Muscle of back (tissue), 13 donors: ENCODE measurements at places on chromosomes 4 and X.

GRCh38 chr4:112290341-112290740, 4.6 kb upstream of the TIFA start:
- DNase-seq = no peak

GRCh38 chr4:92241094-92241493, 62.7 kb upstream of the GRID2 start:
- no peak for DNase-seq

DNA sequence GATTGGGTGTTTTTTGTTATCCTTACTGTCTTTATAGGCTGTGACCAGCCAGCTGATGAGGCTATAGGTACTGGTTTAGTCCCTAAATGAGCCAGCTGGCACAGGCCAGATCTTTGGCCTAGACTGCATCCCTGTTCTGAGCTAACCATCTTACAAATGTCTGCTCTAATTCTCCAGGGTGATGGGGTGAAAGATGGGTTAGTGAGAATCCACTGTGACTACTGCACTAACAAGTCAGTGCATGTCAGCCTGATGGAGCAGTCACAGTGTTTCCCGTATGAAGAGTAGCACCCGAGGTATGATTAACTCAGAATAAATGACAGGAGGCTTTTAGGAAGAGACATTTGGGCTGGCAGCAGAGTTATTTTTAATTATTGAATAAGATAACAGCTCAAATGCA, 181.0 kb downstream of the DCTD start:
- no peak for DNase-seq

GRCh38 chrX:137031517-137032340, 2.1 kb downstream of the GPR101 start:
- peak; percentile 57 for DNase-seq

- no peak for DNase-seq
These were observed 148.9 kb downstream of the PRDM5 start for GRCh38 chr4:120773641-120774040.

DNA sequence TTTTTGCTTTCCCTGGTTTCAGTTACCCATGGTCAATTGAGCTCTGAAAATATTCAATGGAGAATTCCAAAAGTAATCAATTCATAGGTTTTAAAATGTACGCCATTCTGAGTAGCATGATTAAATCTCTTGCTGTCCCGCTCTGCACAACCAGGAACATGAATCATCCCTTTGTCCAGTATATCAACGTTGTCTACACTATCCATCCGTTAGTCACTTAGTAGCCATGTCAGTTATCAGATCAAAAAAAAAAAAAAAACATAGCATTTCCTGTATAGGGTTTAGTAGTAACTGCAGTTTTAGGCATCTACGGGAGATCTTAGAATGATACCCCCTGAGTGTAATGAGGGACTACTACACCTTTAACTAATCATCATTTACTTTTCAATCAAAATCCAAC, 15.1 kb downstream of the LAMP2 start:
- DNase-seq = no peak

GRCh38 chrX:153408221-153408721, 3.0 kb upstream of the ZFP92 start:
- DNase-seq = no peak

- no peak for DNase-seq
These were observed 69.9 kb downstream of the GATB start for GRCh38 chr4:151690876-151691275.

GRCh38 chrX:148609515-148610327, 109.3 kb downstream of the AFF2 start:
- no peak for DNase-seq

- no peak for DNase-seq
These were observed 20.5 kb downstream of the NKX3-2 start for GRCh38 chr4:13523591-13524503.

DNA sequence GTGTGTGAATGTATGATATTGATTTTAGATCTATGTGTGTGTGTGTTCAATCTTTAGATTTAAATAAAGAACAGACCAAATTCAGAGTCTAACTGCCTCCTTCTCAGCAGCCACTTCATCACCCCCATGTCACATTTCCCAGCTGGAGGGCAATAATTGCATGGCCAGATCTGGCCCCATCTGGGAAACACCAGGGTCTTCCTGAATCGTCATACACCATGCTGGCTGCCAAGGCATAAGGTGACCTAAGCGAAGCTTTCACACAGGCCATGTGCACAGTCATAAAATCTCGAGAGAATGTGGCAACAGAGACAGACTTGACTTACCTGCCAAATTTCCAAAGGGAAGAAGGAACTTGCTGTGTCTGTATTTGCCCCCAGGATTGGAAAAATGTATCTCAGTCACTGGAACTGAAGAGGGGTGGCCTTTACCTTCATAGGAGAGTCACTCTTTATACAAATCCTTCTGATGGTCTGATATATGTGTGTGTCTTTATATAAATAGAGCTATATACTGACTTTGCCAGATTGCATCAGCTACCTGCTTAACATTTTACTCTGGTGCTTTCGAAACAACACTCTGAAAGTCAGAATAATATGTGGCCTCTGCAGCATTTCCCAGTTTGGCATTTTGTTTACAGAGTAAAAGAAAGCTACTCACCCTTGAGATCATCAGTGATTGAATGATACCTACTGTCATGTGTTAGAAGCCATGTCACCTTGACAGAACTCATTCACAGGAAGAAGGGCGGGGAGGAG, at the start of gene PLAC1:
PLAC1 (minus strand) TSS at position 470 of the 758 bp plus-strand sequence. CDS start 91,789 bp downstream, outside the sequence.
- no peak for DNase-seq

DNA sequence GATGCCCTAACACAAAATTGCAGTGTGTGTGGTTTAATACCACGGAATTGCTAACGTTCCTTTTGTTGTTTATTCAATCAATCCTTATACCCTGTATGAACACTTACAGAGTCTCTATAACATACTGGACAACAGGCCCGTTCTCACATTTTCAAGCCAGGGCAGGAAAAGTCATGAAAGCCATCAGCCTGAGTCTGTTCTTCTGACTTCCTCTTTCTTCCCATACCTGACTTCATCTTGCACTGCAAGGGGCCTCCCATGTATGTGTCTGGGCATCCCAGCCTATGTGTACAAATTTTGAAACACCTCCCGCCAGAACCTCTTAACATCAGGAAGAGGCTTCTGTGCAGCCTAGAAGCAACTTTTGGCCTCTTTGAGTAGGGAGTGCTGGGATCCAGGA, 4.9 kb upstream of the SHISA3 start:
- DNase-seq = no peak

DNA sequence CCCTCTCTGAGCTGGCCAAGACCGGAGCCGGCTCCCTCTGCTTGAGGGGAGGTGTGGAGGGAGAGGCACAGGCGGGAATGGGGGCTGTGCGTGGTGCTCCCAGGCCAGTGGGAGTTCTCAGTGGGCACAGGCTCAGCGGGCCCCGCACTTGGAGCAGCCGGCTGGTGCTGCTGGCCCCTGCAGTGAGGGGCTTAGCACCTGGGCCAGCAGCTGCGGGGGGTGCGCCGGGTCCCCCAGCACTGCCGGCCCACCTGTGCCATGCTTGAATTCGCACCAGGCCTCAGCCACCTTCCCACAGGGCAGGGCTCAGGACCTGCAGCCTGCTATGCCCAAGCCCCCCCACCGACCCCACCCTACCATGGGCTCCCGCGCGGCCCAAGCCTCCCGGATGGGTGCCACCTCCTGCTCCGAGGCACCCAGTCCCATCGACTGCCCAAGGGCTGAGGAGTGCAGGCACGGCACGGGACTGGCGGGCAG, 602.5 kb downstream of the KCTD8 start:
- DNase-seq = no peak

GRCh38 chrX:37759351-37759750, 20.5 kb upstream of the CYBB start:
- DNase-seq = no peak

DNA sequence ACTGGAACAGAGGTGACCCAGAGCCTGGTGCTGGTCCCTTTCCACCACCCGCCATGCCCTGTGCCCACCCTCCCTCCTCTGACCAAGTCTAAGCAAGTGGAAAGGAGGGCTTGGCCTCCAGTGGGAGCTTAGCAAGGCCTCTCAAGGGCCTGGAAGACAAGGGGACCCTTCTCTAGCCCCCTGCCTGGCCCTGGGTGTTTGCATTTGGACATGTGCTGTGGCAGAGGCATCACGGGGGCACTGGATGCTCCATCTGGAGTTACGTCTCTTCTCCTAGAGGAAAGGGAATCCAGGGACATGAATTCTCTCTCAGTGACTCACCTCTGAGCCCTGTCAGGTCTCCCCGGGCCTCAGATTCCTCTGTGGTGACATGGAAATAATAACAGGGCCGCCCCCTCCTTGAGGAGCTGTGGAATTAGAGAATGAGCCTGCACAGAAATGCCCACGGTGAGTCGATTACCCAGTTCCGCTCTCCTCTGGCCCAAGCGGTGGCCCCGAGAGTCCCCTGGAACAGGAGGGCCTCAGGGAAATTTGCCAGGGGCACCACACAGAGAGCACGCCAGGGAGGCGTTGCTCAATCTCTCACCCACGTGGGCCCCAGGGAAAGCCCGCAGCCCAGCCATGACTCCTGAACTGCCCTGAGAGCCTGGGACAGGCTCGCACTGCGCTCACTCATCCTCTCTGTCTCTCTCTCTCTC, 189.6 kb downstream of the BCOR start:
- DNase-seq = no peak
